Stimulated activated CD8-positive, alpha-beta memory T cell treated with anti-CD3 and anti-CD28 coated beads, Interleukin-15, amount 100 ng/mL, for 4 hours (primary cell): ENCODE measurements at places on chromosomes 3 and 15.

GRCh38 chr15:77475898-77476297, 55.2 kb downstream of the HMG20A start:
- no peak for DNase-seq

- no peak for DNase-seq
These were observed 61.2 kb downstream of the ARHGEF26 start for GRCh38 chr3:154182322-154182922.

GRCh38 chr15:70199124-70199482, 101.4 kb upstream of the TLE3 start:
- DNase-seq = no peak

- no peak for DNase-seq
These were observed 53.8 kb upstream of the PIK3CB start for GRCh38 chr3:138888560-138888959.

- DNase-seq = no peak
These were observed 10.4 kb downstream of the SPG21 start for GRCh38 chr15:64979252-64979710.

DNA sequence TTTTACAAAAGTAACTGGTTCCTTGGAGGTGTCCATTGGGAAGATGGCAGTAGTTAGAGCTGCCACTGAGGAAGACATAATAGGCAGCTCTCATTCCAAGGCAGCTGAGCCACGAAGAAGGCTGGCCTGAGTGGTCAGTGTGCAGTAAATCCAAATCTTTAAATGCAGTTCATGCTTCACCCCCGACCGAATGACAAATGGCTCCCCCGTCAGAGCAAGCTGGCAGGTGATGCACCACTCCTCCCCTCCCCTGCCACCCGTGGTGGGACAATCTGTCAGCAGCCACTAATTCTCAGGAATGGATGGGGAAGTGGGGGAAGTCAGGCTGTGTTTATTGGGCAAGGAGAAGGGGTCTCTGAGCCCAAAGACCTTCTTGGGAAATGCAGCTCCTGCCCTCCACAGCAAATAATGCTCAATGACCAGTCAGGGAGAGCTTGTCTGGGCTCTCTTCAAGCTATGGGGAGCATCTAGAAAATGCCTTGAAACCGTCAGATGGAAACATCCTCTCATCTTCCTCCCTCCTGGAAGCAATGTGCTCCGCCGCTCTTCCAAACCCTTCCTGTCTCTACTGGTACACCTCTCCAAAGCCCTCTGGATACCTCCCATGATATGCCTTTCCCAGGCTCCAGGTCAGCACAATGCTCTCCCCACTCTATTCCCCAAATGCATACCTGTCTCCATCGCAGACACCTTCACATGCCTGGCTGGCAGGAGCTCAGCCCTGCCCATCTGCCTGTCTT, 65.4 kb downstream of the LIPC start:
- no peak for DNase-seq

- DNase-seq = no peak
These were observed 27.0 kb upstream of the POLG start for GRCh38 chr15:89361451-89362202.

DNA sequence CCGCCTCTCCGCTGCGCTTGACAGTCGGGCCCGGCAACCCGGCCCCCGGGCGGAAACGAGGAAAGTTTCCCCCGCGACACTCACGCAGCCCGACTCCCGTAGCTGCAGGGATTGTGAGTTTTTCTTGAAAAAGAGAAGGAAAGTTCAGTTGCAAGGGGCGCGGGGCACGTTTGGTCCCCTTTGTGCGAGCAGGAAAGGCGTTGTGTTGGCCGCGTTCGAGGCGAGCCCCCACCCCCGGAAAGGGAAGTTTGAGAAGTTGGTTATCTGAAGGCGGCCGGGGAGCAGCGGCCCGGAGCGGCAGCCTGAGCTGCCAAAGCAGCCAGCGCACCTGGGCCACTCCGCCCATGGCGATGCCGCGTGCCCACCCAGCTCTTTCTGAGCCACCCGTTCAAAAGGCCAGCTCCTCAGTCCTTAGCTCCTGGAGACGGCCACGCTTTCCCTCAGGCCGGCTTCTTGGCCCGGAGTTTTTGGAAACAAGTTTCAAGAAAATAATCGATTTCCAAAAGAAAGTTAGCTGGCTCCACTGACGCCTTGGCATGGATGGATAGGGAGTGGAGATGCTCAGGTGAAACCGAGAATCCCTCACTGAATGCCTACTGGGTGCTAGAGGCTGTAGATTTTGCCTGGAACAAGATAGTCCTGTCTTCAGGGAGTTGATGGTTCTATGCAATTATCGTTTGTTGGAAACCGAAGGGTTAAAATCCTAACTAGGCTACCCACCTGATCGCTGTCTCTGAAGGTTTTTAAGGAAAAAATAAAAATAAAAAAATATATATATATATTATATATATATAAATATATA, 832 bp downstream of the TGFBR2 start:
- peak; percentile 55 for DNase-seq

- no peak for DNase-seq
These were observed 20.6 kb downstream of the MEIS2 start for GRCh38 chr15:37079726-37080125.

DNA sequence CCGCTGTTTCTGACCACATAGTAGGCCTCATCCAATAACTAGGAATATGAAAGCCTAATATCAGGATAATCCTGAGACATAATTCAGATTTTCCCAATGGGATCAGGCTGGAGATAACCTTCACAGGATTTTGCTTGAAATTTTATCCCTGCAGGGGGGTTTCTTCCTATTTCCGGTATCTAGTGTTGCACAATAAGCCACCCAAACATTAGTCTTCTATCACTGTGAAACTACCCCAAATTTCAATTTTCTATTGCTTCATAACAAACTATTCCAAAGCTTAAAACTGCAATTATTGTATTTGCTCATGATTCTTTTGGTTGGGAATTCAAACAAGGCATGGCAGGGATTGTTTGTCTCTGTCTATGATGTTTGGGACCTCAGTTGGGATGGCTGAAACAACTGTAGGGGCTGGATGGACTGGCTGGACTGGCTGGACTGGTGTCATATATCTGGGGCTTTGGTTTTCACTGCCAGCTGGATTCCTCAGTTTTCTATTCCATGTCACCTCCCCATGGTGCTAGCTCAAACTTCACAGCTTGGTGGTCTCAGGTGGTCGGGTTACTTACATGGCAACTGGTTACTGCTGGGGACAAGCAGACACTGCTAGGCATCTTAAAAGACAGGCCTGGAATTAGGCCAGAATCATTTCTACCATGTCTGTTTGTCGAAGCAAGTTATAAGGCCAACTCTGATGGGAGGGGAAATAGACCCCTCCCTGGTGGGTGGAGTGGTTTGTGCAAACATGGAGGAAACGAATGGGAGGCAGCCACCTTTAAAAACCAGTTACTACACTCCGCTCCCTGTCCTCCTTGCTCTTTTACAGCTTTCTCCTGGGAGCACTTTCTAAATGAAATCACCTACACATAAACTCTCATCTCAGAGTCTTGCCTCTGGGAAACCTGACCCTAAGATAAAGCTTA, 88.2 kb upstream of the STT3B start:
- no peak for DNase-seq

DNA sequence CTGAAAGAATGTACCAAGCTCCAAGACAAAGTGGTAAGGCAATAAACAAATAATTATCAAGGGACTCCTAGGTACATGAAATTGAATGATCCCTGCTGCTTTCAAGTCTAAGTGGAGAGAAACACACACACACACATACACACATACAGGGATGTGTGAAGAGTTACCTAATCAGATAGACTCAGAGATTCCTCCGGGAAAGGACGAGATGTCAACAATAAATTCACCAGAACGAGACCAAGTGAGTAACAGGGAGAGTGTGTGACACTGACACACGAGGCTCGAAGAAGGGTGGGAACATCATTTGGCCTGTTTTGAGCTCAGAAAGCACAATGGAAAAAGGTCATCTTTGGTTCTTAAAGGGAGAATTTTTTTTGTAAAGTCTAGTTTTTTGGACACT, 13.4 kb downstream of the LRIG1 start:
- no peak for DNase-seq

GRCh38 chr3:128493570-128494366, 767 bp upstream of the GATA2 start:
- no peak for DNase-seq

- no peak for DNase-seq
These were observed 712.5 kb downstream of the MCTP2 start for GRCh38 chr15:94943888-94944287.

GRCh38 chr3:160943996-160944395, 161.2 kb downstream of the B3GALNT1 start:
- DNase-seq = no peak

DNA sequence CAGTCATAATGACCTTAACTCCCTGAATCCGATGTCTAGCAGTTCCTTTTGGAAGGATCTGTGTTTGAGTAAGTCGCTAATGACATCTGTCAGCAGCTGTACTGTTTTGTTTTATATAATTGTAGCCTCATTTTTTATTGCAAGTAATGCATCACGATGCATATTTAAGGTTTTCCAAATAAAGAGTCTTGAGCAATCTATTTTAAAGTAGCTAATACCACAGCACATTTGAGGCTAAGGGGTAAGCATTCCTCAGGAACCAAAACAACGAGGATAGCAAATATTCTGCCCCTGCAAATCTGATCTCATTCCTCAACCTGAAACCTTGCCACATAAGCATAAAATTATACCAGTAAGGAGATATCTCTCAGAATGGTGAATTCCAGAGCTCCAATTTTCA, 98.7 kb downstream of the TBC1D5 start:
- DNase-seq = no peak

- DNase-seq = no peak
These were observed 5.9 kb upstream of the ADGRG7 start for GRCh38 chr3:100603469-100603868.
